ENCODE measurements at places on chromosomes 5 and 9. TPM values are rescaled to one million over a fixed set of nuclear protein-coding genes. Genes with fewer than 3 reads are reported as not detected.

The BARX1 gene
- polyA plus RNA-seq = 0.67 TPM

The KCNV2 gene
- not detected for polyA plus RNA-seq

The TEK gene
- polyA plus RNA-seq = 32.9 TPM

The MYOT gene
- 1.9 TPM for polyA plus RNA-seq

The TOPORS gene
- 30.0 TPM for polyA plus RNA-seq

The OBP2B gene
- not detected for polyA plus RNA-seq

The CXXC5 gene
- polyA plus RNA-seq = 217 TPM

The ADAMTS2 gene
- 14.0 TPM for polyA plus RNA-seq

The LHX6 gene
- polyA plus RNA-seq = 3.5 TPM

The TPPP gene
- 3.5 TPM for polyA plus RNA-seq

The PNPLA7 gene
- polyA plus RNA-seq = 2.1 TPM

The PCDHAC1 gene
- polyA plus RNA-seq = 0.09 TPM

The EGR1 gene
- polyA plus RNA-seq = 404 TPM

The IFNA2 gene
- not detected for polyA plus RNA-seq

The CDX1 gene
- polyA plus RNA-seq = 0.75 TPM

The TPM2 gene
- polyA plus RNA-seq = 156 TPM

The F2RL1 gene
- polyA plus RNA-seq = 47.2 TPM

The DIPK1B gene
- 27.0 TPM for polyA plus RNA-seq

The ECSCR gene
- 25.8 TPM for polyA plus RNA-seq

The SLC46A2 gene
- 0.44 TPM for polyA plus RNA-seq

The FREM1 gene
- polyA plus RNA-seq = 187 TPM

The NUTM2G gene
- polyA plus RNA-seq = 0.57 TPM

The CCDC180 gene
- 9.9 TPM for polyA plus RNA-seq

The CYLC2 gene
- not detected for polyA plus RNA-seq

The OR2K2 gene
- polyA plus RNA-seq = not detected

The DDX4 gene
- polyA plus RNA-seq = not detected

The UTP15 gene
- polyA plus RNA-seq = 12.3 TPM
